ENCODE measurements at places on chromosomes 4 and X. TPM values are rescaled to one million over a fixed set of nuclear protein-coding genes. Genes with fewer than 3 reads are reported as not detected.

The STBD1 gene
- 1.9 TPM for total RNA-seq

The SORBS2 gene
- total RNA-seq: not detected

The MAGEA8 gene
- not detected for total RNA-seq

The CLCN5 gene
- 3.2 TPM for total RNA-seq

The CXXC4 gene
- not detected for total RNA-seq

The PROM1 gene
- not detected for total RNA-seq

The ADGRG4 gene
- total RNA-seq: not detected

The FAM47A gene
- total RNA-seq: not detected

Measured in T-helper 1 cell treated with Interleukin-12 subunit alpha and Interleukin-12 subunit beta and Interleukin-4 antibody, amounts not matched to agents 30 ng/mL and 1 ng/mL, for 36 hours (primary cell).